Left forelimb (tissue), 1 donor: ENCODE measurements at places on chromosomes 4 and X.

DNA sequence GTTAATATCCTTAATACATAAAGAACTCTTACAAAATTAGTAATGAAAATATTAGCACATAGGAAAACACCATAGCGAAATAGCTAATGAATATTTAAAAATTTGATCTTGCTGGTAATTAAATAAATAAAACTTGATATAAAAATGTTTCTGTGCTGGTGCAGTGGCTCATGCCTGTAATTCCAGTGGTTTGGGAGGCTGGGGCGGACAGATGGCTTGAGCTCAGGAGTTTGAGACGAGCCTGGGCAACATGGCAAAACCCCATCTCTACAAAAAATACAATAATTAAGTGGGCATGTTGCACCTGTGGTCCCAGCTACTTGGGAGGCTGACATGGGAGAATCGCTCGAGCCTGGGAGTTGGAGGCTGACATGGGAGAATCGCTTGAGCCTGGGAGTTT is 7.6 kb downstream of the FAM199X start:
- no peak for DNase-seq

DNA sequence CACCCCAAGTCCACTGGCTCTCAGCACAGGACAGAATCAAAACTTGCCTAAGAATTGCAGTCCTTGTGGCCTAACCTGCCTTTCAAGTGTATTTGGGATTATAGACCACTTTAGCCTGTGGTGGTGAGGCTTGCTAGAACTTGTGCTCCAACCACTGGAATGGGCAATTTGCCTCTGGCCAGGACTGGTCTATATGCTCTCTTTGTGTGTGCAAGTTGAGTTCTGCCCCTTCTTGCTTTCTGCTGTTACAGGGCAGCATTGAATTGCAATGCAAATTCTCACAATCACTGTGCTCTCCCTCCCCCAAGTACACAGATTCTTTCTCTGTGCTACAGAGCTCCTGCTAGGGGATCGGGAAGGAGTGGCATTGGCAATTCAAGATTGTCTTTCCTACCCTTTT is 233.6 kb upstream of the DIPK2B start:
- no peak for DNase-seq

- no peak for DNase-seq
Observed at GRCh38 chr4:131347816-131348215, 1801.3 kb upstream of the PCDH10 start.

DNA sequence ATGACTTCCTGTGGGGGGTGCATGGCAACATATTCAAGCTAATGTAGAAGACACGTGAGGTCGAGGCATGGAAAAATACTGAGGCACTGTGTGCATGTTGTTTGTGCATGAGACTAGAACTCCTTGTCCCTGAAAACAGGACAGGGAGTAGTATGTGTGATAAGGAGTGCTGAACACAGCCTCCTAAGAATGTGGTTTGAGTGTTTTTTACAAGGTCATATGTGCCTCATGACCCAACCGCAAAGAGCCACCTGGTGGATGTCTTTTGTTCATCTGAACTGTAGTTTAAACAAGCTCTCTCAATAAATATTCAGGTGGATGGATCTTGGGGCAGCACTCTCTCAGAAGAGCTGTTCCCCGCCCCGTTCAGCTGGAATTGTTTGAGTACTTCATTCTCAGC is 226.6 kb downstream of the NLGN4X start:
- DNase-seq = no peak

DNA sequence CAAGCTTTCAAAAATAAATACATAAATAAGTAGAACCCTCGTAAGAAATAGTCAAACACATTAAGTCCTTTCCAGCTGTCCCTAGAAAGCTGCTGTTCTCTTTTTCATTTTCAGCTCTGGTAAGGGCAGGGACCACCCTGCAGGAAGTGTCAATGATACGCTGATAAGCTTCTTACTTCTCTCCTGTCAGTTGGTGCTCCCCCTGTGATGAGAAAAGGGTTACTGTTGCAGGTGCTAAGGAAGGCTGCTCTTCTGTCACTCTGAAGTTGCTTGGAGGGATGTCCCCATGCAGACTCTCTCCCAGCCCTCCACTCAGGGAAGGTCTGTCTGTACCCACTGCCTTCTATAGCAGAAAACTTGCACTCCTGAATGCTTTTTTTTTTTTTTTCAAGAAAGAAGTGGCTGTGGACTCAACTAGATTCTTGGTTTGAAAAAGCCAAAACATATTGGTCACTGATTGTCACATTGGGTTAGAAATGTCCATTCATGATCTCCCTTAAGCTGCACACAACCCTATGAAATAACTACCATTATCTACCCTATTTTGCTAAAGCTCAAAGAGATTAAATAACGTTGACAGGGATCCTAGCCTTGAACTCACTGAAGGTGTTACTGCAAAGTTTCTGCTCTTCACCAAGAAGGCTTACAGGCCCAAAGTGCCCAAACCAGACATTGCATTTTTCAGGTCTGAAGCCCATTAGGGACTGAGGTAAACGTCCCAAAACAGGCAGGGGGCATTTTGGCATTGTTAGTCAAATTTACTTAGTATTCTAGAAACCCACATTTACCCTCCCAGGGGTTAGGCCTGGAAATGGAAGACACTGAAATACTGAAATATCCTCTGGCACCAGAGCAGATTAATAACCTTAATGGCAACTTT is 1.2 kb downstream of the CXCL3 start:
- no peak for DNase-seq

DNA sequence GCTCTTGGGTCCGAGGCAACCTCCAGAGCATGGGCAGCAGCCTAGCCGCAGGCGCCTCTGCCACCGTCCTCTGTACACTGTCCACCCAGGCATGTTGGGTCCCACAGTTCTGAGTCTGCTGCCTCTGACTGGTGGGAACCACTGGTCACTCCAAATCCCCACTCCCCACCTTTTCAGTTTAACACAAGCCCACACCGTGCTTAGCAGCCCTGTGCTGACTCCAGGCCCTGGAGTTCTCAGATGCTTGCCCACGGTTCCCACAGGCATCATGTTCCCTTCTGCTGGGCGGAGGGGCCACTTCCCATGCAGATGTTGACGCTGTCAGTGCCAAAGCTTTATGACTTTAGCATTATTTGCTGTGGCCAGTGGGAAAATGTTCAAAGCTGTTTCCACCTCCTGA is 104.5 kb downstream of the SCD5 start:
- DNase-seq = no peak

DNA sequence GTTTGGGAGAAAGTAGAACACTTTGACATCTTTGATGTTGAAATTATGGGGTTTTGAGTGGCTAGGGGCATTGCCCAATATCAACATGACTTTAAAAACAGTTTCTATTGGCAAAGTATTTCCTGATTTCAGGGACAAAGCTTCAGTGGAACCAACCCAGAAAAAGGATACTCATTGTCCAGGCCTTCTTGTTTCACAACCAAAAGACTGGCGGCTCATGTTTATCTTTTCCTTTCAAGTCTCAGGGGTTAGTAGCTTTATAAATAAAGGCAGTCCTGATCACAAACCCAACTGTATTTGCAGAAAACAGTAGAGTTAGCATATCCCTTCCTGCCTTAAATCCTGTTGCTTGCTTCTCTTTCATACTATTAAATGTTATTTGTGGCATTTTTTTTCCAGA is 119.1 kb downstream of the SLITRK2 start:
- no peak for DNase-seq

DNA sequence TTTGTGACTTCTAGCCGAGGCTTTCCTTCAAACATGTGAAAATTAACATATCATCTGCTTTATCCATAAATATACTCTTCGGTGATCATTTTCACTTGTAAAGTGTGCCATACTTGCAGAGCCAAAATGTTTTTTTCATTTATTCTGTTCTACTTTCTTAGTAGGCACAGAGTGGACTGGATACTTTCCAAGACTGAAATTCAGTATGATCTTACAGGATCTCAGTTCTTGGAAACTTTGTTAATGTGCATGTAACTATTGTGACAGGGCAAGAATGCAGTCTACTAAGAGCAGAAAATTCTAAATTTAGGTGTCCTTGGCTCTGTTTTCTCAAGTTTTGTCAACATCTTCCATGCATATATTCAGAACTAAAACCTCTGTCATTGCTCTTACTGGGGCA is 284.9 kb downstream of the TEX13A start:
- no peak for DNase-seq

DNA sequence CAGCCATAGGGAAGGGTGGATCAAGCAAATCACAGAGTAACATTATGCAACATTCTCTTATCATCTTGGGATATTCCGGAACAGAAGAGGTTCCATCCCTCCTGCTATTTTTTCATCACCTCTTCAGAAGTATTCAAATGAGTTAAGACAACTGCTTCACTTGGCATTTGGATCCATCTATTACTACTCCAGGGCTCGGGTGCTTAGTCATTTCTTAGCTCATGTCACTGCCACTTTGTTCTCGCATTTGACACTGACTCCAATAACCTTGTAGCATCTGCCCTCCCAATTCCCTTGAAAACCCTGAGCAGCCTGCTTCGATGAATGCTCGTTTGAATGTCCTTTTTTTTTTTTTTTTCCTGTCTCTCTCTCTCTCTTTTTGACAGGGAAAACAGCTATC is 114.9 kb downstream of the PPARGC1A start:
- DNase-seq = no peak

- DNase-seq = no peak
Observed at GRCh38 chr4:81166458-81167160, 48.4 kb downstream of the PRKG2 start.

DNA sequence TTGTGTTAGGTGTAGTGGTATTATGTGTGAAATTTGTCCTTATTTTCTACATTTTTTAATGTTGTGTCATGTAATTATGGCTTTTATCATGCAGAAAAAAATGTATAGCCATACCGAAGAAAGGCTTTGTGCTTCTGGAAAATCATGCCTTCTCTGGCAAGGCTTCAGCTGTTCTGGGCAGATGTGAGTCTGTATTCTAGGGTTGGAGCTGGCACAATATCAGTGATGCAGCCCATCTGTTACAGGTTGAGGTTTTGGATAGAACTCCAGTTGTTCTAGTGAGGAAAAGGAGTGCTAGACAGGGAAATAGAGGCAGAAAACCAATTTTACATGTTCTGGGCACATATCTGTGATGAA is 44.8 kb upstream of the PRSS12 start:
- no peak for DNase-seq

- DNase-seq = no peak
Observed at GRCh38 chrX:103742339-103742738, 31.6 kb downstream of the TMEM31 start.

GRCh38 chr4:19809989-19810388 is 441.7 kb upstream of the SLIT2 start:
- DNase-seq = no peak
